ENCODE measurements at places on chromosomes 4 and X.

GRCh38 chr4:139847602-139848001, 182.0 kb downstream of the MGST2 start:
- no peak for DNase-seq

DNA sequence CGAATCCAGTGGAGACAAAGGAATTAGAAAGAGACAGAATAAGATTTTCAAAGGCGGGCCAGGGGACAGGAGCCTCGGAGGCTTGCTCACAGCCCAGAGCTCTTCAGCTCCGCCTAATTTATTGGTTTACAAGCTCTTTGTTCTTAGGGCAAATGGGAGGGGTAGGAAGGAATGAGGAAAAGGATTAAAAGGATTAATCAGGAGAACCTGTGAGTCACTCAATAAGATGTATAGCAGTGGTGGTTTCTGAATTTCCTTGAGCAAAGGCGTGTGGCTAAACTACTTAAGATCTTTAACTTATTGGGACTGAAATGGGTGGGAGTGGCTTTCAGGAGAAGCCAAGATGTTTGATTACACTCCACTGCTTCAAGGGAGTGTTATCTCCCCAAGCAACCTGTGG, 456.0 kb upstream of the SPANXN1 start:
- DNase-seq = no peak

- no peak for DNase-seq
Observed at GRCh38 chrX:40719218-40719617, 16.1 kb downstream of the MED14 start.

DNA sequence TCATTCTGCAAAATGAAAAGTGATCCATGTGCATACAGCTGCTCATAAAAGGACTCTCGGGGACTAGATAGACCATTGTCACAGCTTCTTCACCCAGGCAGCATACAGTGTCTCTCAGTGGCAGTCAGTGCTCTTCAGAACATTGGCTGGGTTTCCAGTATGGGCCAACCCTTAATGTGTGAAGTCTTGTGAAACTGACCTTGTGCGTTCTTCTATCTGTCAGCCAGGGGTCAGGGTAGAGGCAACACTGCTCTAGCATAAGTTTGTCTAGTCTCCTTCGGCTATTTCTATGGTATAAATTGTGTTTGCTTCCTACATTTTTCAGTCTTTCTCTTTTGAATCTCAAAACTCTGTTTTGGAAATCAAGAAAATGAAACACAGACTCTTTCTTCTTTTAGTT, 37.0 kb upstream of the SMIM31 start:
- no peak for DNase-seq

GRCh38 chr4:23084559-23085248, 392.0 kb downstream of the GBA3 start:
- no peak for DNase-seq

DNA sequence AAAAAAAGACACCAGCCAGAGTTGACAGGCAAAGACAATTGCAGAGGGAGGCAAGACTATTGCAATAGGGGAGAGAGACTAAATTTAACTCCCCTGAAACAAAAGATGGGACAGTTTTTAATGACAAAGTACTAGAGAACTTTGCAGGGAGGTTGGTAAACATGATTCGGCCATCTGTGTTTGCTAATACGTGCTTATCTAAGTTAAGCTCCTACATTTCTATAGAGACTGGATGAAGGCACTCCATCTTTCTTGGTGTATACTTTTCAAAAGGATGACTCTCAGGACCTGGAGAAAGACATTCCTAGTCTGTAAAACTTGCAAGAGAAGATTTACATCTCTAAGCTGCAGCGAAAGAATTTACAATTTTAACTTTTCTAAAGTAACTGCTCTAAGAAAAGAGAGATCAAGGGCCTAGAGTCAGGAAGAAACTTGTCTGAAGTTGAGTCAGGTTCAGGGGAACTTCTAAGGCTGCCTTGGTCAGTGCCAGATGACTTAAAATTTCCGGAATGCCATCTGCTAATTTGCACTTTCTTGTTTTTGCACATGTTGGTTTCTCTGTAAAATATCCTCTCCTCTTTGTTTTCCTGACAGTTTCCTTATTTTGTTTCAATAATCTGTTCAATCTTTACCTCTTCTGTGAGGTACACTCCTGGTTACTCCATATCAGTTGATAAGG, 10.6 kb downstream of the ADAM29 start:
- DNase-seq = no peak

DNA sequence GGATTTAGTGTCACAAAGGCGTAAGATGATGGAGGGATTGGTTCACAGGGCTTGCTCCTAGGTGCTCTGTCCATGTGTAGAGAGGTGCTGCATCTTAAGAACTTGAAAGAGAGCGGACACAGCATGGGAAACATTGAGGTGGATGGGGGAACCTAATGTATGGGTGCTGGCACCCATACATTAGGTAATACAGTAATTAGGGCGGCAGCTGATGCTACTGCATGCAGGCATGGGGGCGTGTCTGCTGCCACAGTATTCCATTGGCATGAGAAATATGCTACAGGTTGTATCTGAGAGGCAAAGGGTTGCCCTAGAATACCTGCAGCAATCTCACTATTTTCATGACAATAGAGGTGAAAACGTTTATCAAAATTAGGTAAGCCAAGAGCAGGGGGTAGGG, 45.8 kb upstream of the UXT start:
- DNase-seq = no peak

DNA sequence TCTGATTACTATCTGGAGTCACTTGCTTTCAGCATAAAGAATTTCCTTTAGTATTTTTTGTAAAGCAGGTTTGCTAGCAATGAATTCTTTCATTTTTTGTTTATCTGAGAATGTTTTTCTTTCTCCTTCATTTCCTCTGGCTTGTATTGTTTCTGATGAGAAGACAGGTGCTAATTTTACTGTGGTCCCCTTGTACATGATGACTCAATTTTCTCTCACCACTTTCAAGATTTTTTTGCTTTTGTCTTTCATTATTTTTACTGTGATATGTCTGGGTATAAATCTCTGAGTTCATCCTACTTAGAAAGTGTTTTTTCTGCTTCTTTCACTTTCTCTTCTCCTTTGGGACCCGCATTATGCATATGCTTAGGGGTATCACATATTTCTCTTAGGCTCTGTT, 62.6 kb downstream of the PKD2 start:
- no peak for DNase-seq

DNA sequence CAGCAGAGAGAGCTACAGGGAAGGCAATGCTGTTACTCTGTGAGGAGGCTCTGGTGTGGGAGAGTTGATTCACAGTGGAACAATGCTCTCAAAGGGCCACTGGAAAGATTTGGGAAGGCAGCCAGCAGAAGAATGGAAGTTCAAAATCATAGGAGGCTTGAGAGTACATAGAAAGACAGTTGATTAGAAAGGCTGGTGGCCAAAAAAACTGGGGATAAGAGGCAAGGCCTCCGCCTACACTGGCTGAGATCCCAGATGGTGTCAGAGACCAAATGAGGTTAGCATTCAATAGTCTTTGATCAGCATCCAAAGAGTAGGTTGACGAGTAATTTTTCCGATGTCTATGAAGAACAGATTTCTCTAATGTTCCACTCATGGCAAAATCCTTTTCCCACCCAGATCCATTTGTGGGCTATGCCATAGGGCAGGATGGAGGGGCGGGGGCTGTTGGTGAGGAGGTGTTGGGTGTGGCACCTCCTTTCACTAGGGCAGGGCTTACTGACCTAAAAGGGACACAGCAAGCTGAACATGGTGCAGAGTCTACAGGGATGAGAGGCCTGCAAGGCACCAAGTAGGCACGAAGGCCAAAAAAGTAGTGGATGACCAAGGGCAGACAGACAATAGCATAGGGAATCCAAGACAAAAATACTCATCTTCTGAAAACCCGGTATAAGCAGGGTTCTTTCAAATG, 15.1 kb downstream of the TEC start:
- no peak for DNase-seq

DNA sequence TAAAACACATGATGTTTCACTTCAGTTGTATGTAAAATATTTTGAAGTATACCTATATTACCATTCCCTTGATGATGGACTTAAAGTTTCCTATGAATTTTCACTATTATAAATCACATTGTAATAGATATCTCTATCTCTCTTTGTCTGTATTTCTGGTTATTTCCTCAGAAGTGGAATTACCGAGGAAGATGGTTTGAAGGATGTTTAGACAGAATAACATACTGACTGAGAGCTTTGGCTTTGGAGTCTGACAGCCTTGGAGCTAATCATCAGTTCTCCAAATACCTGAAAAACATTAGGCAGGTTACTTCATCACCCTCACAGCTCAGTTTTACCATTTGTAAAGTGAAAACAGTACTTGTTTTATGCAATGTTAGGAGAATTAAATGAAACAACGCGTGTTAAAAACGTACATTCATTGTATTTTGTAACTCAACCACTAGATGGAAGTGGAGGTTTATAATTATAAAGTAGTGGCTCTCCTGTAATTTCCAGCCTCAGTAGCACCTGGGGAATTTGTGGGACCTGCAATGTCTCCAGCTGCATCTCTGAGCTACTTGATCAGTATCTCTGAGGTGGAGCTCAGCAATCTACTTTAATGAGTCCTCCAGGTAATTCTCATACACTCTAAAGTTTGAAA, 14.3 kb downstream of the JCHAIN start:
- peak; percentile 51 for DNase-seq

GRCh38 chr4:10643600-10644425, 40.8 kb downstream of the CLNK start:
- DNase-seq = no peak

GRCh38 chr4:133000012-133000411, 149.1 kb upstream of the PCDH10 start:
- no peak for DNase-seq

GRCh38 chr4:161564230-161564834, 599.5 kb downstream of the FSTL5 start:
- no peak for DNase-seq

DNA sequence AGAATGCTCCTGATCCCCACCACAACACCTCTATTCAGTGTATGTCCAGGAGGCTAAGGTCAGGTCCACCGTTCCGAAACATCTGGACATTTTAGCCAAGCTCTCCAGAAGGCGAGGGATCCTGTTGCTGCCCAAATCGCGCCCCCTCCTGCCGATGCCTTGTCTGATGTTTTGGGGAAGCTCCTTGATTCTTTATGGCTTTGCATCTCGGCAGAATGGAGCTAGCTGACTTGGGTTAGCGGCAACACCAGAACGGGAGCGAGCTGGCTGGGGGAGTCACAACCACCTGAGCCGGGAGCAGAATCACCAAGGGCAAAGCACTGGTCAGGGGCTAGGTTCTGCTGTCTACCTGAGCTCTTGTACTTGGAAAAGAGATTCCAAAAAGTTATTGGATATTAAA, 6.6 kb upstream of the POU3F4 start:
- no peak for DNase-seq

DNA sequence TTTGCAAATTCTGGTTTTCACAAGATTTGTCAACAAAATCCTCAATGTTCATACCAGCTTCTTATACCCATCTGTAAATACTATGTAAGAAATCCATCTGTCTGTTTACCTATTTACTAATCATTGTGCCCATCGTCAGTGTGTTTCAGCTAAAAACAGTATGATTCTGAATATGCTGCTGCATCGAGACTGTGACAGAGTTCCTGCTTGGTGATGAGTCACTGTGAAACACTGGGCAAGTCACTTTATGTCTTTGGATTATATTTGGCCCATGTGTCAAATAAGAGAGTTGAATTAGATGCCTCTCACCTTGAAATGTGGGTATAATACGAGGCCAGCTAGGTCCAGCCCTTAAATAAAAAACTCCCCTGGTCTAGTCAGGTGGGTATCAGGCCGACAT, 79.3 kb downstream of the CBLL2 start:
- DNase-seq = no peak

DNA sequence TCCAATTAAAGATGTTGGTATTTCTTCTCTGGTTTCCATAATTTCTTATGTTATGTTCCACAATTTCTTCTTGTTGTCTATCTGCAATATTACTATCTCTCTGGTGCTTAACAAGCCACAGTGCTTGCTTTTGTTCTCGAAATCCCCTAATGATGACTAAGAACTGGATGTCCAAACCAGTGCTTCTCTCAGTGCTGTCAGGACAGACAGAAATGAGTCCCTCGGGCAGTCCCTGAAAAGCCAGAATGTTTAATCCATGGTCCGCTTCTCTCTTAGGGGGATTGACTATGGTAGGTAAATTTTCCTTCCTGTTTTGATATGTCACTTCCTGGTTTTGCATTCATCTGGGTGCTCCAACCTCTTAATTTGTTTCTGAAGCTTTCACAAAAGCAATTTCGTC, 321.6 kb upstream of the PCDH10 start:
- no peak for DNase-seq

DNA sequence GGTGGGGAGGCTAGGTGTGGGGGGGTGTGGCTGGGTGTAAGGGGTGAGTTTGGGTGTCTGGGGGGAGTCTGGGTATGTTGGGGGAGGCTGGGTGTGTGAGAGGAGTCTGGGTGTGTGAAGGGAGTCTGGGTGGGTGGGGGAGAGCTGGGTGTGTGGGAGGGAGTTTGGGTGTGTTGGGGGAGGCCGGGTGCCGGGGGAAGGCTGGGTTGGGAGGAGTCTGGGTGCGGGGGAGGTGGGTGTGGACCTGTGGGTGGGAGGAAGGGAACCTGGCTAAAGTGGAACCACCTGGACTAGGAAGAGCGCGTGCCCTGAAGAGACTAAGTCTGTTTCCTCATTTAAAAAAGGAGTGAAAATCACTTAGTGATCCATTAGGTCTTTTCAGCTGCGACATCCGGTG, 18.3 kb downstream of the SPON2 start:
- DNase-seq = no peak

DNA sequence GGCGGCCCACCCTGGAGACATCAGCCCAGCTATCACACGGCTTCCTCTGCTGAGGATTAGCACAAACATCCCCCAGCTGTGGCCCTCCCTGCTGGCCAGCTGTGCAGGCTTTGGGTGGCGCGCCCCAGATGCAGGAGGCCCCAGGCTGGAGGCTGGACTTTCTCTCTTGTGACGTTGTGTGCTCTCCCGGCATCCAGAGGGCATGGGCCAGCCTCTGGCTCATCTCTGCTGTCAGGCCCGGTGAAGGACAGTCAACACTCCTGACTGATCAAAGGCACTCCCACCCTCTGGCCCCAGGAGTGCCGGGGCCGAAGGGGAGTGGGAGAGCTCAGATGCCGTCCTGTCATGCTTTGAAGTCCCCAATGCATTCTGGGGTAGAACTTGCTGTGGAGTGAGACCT, 29.9 kb upstream of the PJA1 start:
- no peak for DNase-seq

DNA sequence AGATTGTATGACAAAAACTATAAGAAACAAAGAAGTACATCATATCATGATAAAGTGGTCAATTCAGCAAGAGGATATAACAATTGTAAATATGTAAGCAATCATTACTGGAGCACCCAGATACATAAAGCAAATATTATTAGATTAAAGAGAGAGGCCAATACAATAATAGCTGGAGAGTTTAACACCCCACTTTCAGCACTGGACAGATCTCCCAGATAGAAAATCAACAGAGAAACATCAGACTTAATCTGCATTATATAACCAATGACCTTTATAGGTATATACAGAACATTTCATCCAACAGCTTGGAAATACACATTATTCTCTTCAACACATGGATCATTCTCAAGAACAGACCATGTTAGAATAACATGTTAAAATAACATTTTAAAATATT, 128.4 kb downstream of the SPOCK3 start:
- DNase-seq = no peak

GRCh38 chr4:4392501-4393183, 5.7 kb downstream of the NSG1 start:
- no peak for DNase-seq

GRCh38 chrX:138718941-138719340, 7.4 kb upstream of the FGF13 start:
- DNase-seq = no peak
